ENCODE measurements at places on chromosomes 13 and 19.

DNA sequence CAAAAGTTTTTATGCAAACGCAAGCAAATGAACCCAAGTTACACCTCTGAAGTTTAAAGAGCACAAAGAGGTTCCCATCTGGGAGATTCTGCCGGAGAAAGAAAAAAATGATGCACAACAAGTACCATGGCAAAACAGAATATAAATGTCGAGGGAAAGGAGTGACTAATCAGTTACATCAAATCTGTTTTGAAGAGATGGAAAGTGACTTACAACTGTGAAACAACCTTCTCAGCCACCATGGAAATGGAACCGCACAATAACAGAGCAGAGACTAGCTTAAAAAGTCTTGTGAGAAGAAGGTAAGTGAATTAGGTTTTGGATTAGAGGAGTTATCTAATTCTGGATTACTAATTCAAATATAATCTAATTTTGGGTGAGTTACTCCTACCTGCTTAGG, 2.4 kb downstream of the HSPH1 start:
- no peak for DNase-seq

- DNase-seq, result no peak
These were observed 72.9 kb downstream of the SPATA13 start for GRCh38 chr13:24233351-24233901.

DNA sequence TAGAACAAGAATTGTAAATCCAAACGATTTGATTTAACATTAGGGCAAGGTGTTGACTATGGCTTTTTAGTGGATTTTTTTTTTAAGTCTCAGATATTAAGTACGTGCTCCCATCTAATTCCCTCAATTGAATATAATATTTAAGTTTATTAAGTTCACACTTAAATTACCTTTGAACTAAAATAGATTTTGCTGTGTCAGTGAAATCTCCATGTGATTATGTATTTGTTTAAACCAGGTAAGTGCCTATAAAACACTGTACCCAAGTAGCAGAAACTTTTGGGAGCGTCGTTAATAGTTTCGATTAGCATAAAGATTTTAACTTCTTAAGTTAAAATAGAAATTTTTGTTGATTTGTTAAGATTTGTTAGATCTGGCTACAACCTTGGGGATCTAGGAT, 1.6 kb downstream of the CLN5 start:
- DNase-seq, result no peak

GRCh38 chr13:45534604-45535003, 69.9 kb downstream of the COG3 start:
- DNase-seq, result no peak

GRCh38 chr19:45443462-45444317, 20.0 kb upstream of the ERCC1 start:
- DNase-seq, result peak; percentile 45

DNA sequence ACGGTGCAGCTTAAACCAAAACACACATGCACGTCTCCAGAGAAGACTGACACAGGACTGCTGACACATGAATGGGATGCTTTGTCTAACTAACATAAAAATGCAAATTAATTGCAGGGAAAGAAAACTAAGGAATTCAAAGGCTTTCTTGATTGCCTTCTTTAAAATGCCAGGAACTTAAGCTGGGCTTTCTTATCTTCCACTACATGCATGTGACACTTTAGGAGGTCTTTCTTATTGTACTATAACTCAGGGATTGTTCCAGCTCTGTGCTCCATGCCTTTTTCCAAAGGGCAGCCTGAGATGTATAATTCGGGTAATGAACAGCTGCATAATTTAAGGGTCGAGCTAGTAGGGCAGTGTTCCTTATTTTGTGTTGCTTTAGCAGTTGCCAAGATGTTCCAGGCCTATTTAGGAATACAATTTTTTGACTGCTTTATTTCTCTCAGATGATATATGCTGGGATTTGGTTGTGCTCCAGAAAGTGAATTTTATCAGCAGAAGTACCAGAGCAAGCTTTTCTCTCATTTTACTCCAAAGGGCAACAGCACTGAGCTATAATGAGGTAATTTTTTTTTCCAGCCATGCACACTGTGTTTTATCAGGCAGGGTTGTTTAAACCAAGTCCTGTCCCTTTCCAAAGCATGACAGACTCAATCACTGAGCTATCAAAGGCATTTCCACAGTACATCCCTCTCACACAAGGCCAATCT, 885.2 kb downstream of the PCDH9 start:
- no peak for DNase-seq

DNA sequence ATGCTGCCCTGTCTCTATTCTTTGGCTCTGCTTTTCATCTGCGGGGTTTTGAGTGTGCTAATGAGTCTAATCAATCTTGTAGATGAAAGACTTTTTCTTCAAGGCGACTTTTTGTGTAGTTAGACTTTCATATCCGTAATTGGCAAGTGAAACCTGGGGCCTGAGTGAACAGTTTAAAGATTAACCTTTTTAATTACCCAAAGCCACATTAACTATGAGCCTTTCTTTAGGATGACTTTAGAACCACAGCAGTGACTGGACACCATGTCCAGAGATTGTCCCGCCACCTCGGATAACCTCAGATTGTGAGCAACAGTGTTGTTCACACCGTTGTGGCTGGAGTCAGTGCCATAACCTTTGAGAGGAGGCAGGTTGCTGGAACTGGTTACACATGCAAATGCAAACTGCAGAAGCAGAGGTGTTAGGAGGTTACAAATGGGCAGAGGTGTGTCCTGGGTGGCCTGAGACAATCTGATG, 58.7 kb downstream of the SIAH3 start:
- no peak for DNase-seq

DNA sequence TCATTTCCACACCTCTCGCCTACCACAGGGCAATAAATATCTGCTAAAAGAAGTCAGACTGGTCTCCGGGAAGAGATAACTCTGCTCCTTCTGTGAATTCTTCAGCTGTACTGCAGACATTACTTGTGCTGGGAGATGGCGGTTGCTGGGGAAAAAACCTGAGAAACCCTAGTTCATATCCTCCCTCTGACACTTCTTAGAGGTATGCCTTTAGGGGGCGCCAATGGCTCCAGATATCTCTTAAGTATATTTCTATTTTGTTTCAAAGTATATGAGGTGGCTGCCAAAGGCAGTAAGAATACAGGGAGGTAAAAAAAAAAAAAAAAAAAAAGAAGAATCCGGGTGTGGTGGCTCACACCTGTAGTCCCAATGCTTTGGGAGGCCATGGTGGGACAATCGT, 175.2 kb downstream of the PAN3 start:
- no peak for DNase-seq

- DNase-seq, result peak; percentile 87
These were observed 12.1 kb upstream of the DACH1 start for GRCh38 chr13:71879129-71879535.

DNA sequence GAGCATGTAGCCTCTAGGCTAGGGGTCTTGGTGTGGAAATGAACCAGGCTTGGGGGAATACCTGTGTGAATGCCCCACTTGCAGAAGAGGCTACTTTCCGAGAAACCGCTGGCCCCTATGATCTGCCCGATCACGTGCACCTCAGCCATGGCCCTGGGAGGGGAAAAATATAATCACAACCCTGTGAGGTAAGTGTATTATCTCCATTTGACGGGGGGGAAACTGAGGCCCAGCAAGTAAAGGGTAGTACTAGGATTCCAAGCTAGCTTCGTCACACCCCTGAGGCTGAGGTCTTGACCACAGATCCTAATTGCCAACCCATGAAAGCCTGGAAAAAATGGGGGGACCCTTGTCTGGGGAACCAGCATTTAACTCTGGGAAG, 587 bp downstream of the B9D2 start:
- DNase-seq, result no peak

DNA sequence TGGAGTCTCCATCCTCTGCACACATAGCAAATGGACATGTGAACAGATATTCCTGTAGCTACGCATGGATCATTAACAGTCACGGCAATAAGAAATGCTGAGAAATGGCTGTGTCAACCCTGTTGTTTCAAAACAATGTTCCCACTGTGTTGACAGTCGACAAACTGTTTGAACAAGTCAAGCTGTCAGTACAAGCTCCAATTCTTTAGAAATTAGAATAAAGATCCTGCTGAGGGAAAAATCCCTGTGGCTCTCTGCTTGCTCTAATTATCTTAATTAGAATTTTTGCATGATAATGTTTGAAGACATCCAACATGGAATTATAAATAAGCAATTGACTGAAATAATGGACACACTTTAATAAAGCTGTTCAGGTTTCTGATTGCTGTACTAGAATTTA, 37.9 kb upstream of the CPB2 start:
- peak; percentile 88 for DNase-seq

DNA sequence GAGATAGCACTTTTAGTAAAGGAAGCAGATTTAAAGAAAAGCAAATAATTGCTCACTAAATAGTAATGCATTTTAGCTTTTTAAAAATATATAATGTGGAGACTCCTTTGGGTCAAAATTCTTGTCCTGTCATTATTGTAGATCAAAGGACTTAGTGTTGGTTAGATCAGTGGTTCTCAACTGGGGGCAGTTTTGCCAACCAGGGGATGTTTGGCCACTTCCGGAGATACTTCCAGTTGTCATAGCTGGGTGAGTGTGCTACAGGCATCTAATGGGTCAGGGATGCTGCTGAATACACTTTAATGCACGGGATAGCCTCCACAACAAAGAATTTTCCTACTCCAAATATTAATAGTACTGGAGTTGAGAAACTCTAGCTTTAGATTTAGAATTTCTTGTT, 126.8 kb downstream of the LMO7 start:
- no peak for DNase-seq

- DNase-seq, result no peak
These were observed 728.9 kb downstream of the EFNB2 start for GRCh38 chr13:105806628-105806920.

- DNase-seq, result no peak
These were observed 194.6 kb downstream of the POSTN start for GRCh38 chr13:37403776-37404527.

DNA sequence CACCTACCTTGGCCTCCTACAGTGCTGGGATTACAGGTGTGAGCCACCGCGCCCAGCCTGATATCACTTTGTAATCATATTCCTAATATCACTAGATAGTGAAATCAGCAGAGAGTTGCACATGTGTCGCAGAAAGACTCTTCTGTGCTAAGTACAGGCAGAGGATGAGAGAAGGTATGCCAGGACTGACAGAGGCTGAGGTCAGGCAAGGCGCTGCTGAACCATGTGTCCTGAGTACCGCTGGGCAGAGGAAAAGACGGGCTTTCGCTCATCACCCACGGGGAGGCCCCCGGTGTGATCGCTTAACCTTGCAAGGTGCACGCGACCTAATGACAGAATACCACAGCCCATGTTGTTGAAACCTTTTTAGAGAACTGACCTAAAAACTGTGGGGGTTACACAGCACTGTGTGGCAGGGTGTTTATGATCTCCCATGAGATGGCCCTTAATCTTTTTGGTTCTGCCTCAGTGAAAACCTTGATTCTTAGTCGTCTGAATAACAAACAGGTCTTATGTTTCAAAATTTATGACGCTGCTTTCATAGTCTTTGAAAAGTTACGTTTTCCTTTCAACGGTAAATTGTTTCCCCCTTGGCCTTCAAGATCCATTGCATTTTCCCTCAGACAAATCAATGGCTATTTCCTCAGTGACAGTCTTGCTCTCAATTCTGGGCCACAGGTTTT, 12.2 kb downstream of the GJA3 start:
- no peak for DNase-seq

- no peak for DNase-seq
These were observed 197.9 kb upstream of the ZNF536 start for GRCh38 chr19:30174357-30174645.

- no peak for DNase-seq
These were observed 165.7 kb upstream of the KL start for GRCh38 chr13:32850316-32851052.

- no peak for DNase-seq
These were observed 1824.2 kb downstream of the OLFM4 start for GRCh38 chr13:54852831-54853230.

DNA sequence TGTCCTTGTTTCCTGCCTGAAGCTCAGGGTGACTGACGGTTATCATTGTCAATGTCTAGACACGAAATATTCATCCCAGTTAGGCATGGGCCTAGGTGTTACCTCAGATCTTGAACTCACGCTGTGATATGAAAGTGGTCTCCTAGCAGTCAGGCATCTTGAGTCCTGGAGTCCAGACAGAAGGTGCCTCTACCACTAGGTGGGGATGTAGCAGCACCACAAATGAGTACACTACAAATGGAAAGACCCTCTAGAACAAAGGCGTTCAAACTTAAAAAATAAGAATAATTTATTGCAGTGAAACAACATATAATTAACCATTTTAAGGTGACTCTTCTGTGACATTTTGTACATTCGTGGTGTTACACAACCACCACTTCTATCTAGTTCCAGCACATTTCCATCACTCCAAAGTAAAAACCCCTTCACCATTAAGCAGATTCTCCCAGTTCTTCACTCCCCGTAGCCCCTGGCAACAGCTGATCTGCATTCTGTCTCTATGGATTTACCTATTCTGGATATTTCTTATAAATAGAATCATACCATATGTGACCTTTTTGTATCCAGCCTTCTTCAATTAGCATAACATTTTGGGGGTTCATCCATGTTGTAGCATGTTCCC, 11.9 kb upstream of the FRY start:
- peak; percentile 53 for DNase-seq

DNA sequence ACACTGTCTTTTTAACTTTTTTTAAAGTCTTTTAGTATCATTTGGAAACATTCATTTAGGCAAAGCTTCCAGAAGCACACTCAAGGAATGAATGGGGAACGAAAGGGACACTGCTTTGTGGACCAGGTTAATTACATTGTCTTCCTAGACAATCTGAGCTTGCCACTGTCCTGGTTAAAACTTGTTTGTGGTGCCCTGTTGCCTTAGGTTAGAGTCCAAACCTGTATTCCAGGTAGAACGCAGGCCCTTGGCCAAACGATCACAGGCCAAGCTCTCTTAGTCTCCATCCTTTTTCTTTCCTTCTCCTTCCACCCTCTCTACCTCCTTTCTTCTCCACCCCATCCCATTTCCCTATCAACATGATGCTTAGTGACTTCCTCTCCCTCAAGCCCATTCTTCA, 66.8 kb downstream of the ERCC5 start:
- no peak for DNase-seq

DNA sequence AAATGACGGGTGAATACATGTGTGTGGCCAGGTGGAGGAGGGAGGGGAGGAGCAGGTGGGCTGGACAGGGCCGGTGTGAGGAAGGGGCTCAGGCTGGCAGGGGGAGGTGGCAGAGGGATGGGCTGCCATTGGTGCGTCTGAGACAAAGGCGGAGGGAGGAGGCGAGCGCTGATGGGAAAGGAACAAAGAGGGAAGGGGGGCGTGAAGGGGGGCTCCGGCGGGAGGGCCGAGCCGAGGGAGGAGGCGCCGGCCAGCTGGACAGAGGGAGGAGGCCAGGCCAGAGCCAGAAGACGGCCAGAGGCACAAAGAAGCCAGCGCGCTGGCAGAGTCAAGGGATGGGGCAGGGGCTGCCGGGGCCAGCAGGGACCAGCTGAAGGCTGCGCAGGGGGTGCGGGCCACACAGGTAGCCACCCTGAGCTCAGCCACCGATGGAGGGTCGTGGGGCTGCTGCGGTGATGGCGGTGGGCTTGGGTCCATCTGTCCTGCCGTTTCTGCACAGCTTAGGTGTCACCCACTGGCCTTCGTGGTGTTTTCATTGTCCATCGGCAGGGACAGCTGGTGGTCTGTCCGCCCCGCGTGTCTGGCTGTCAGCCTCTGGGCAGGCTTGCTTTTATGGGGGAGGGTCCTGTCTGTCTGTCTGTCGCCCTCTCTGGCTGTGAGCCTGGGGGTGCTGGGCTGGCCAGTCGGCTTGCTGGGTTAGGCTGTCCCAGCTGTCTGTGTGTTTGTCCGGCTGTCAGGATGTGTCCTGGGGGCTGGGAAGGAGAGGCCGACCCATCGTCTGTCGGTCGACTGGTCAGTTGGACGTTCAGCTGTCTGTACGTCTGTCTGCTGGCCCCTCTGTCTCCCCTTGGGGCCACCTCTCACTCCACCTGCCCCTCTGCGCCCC, 2.2 kb downstream of the APC2 start:
- no peak for DNase-seq

All from NCI-H146 (cell line).